ENCODE measurements at places on chromosomes 6 and 20.

DNA sequence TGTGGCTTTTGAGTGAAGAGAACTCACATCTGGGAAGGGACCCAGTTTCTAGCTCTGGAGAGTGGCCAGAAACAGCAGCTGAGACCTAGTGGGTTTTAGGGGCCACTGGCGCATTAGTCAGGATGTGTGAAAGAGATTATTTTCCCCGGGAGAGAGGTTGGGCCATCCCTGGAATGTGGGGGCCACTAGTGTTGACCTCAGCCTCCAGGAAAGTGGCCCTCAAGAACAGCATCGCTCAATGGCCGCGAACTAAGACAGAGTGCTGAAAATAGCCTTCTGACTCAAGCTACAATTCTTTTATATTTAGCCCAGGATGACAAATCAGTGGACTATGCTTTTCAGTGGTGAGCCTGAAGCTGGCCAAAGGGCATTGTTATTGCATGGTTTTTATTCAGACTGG, 210.4 kb upstream of the RNF24 start:
- peak; percentile 54 for DNase-seq

DNA sequence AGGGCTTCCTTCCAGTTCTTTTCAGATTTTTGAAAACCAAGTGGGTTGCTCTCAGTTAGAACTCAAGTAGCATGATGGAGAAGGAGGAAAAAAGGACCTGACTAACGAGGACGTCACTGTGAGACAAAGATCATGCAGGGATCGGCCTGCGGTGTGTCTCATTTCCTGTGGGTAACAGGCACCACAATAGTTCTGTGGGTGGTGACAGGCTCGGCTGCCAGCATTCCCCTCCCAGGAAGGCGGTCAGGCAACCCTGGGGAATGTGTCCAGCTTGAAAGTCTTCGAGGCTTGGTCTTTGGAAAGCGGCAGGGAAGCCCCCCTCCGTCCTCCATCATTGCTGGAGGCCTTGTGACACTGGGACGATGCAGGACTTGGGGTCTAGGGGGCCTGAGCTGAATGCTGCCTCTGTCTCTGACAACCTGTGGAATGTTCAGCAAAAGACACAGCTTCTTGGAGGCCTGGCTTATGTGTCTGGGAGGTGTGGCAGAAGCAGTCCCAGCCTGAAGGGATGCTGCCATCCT, 121.0 kb downstream of the BCAS1 start:
- DNase-seq = peak; percentile 52

DNA sequence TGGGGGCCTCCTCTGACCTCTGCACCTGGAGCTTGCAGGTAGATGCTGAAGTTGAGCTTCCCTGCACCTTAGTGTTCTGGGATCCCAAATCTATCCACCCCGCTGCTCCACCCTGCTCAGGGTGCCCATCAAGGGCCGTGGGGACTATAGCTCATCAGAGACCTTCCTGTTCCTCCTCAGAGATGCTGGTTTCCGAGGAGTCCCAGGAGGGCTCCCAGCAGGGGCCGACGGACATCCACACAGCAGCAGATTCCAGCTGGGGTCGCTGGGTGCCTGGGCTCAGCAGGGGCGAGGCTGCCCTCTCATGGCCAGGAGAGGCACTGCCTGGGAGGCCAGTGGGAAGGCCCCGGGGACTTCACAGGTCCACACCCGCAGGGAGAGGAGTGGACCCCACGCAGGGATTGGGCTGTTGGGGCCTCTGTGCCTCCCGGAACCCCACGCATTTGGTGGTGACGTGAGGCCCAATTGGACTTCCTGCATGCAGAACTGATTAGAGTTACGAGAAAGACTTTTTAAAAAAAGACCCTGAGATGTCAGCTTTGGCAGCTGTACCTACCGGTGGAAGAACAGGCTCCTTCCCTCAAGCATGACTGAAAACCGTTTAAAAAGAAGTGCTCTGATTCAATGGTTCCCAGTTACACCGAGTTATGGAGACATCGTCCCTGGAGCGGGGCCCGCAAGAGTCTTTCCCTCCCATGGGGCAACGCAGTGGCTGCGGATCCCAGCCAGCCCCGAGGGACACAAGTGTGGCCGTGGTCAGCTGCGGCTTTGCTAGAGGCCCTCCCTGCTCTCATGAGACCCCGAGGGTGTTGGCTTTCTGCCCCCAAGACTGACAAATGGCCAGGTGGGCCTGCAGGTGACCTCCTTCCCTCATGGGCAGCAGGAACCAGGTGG, 25.3 kb upstream of the SLCO4A1 start:
- peak; percentile 62 for DNase-seq

GRCh38 chr6:12335131-12335527, 45.0 kb downstream of the EDN1 start:
- DNase-seq = no peak

GRCh38 chr20:10644458-10645204, 29.2 kb downstream of the JAG1 start:
- no peak for DNase-seq

DNA sequence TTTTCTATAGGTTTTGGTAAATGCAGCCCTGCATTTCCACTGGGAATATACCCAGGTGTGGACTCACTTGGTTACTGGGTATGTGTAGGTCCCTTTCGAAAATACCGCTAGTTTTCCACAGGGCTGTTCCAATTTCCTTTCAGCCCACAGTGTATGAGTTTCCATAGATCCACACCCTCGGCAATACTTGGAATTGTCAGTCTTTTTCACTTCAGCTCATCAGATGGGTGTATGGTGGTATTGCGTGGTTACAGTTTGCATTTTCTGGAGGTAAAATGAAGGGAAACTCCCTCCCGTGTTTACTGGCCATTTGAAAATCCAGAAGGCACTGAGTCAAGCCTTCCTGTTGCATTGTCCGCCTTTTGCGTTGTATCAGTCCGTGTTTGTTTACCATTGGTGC, 453.6 kb downstream of the CDH26 start:
- no peak for DNase-seq

DNA sequence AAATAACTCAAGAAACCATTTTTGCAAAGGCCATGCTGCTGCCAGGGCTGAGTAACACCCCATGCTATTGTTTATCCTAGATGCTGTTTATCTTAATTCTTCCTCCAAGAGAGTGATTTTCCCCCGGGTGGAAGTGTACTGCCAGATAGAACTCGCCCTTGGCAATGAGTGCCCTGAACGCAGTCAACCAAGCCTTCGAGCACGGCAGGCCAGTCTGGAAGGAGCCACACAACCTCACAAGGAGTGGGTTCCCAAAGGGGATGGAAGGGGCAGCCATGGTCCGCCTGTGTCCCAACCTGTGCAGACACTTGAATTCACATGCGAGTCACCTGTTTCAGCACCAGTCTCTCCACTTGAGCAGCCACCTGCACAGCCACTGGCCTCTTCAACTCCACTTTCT, 31.9 kb downstream of the PNPLA1 start:
- DNase-seq = no peak

GRCh38 chr20:49685809-49686208, 27.9 kb downstream of the B4GALT5 start:
- no peak for DNase-seq

DNA sequence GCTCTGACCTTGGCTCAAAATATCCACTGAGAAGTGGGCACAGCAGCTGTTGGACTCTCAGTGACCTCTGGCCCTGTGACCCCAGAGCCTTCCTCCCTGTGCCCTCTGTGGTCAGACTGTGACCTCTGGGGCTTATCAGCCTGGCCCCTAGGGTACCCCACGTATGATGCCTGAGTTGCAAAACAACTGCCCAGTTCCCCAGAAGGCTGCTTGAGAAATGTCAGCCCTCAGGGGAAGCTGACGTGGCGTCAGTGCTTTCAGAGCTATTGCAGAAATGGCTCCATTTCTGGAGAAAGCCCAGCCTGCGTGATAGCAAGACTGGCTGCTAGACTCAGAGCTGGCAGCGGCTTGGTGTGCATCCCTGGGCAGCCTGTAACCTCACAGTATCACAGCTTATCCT, 31.5 kb upstream of the TGM2 start:
- DNase-seq = no peak

DNA sequence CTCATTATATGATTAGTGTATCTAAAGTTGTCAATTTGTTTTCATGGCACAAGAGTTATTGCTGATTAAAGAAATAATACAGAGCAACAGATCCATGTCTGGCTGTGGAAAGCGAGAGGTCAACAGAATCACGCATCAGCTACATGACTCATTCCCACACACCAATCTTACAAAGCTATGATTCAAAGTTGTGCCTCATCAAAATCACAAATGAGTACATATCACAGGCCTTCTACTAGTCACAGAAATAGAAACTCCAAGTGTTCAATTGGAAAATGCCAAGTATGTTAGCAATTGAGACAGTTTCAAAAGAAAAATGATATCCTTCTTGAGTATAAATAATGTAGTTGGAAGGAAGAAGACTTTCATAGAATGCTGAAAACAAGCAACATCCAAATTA, 57.8 kb upstream of the NKAIN2 start:
- DNase-seq = no peak

DNA sequence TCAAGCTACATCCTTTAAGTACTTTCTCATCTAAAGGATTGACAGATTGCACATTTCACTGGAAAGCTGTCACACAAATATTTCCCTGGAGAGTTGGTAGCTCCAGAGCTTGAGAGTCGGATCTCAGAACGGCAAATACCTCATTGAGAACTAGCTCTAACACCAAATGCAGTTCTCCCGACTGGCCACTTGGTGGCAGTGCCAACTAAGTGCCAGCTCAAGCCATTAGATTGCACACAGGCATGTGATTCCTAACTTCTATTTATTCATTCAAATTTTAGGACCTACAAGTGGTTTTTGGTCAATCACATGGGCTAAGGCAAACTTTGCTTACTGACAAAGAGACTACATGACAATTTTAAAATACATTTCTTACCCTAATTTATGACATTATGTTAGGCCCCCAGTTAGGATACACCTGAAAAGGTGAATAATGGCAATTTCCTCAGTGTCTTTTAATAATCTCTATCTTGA, 7.9 kb upstream of the MCHR2 start:
- DNase-seq = peak; percentile 63

All from LoVo (cell line).